ENCODE measurements at places on chromosomes 16 and 17. TPM values are rescaled to one million over a fixed set of nuclear protein-coding genes. Genes with fewer than 3 reads are reported as not detected.

Gene C16orf89
- total RNA-seq = 1.6 TPM

Gene PSMD3
- 73.5 TPM for total RNA-seq

Gene NUPR1
- 56.1 TPM for total RNA-seq

Gene BCAR1
- total RNA-seq = 26.9 TPM

Gene GNGT2
- total RNA-seq = 0.45 TPM

Gene FOXN1
- not detected for total RNA-seq

Gene SLC38A8
- total RNA-seq = not detected

Gene QRICH2
- total RNA-seq = 1.8 TPM

Gene SLC6A4
- 23.8 TPM for total RNA-seq

Gene C17orf50
- total RNA-seq = not detected

Gene PRSS22
- not detected for total RNA-seq
